Nephron progenitor cell (in vitro differentiated cells): ENCODE measurements at places on chromosomes 13 and 19.

- no peak for DNase-seq
Observed at GRCh38 chr13:99355267-99356011, 48.2 kb upstream of the GPR183 start.

DNA sequence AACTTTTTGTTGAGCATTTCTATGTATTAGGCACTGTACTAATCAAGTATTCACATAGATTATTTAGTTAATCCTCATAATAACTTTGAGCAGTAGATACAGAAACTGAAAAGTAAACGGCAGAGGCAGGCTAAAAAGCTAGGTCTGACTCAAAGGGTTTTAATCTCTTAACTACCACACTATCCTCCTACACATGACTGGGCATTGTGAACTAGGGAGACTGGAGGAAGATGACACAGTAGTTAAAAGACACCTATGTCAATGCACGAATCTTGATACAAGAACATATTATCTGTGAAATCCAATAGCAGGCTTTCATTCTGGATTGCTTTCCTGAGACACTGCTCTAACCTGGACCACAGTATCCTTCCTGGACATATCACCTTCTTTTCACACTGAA lies 36.3 kb downstream of the MICU2 start:
- no peak for DNase-seq

GRCh38 chr19:12665281-12665573 lies 1.3 kb downstream of the MAN2B1 start:
- no peak for DNase-seq

DNA sequence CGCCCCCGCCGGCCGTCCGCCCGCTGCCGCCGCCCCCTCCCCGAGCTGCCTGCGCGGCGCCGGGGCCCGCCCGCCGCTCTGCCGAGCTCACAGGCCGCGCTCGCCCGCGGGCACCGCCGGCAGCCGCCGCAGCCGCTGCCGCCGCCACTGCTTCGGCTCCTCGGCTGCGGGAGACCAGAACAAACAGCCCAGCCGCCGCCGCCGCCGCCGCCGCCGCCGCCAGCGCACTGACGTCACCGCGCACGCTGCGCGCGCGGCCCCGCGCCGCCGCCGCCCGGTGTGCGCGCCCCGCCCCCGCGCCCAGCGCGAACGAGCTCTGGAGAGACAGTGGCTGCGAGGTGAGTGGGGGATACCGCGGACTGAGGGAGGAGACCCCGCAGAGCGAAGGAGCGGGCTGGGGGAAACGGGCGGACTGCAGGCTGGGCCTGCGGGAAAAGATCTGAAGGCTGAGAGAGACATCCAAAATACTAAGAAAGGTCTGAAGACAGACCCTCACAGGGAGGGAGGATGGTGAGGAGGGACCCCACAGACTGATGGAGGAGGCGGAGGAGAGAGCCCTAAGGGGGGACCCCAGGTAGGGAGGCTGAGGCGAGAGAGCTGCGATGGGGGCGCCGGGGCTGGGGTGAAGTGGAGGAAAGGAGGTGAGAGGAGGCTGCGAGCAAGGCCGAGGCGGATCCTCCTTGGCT lies at the start of gene BRD4:
BRD4 (minus strand) TSS at position 229 of the 686 bp plus-strand sequence. CDS start 59,440 bp downstream, outside the sequence.
- peak; percentile 86 for DNase-seq

GRCh38 chr13:74070065-74070464 lies 64.1 kb downstream of the KLF12 start:
- no peak for DNase-seq

GRCh38 chr19:44603201-44603945 lies 10.0 kb upstream of the IGSF23 start:
- no peak for DNase-seq

GRCh38 chr19:11448410-11448809 lies 13.0 kb downstream of the PRKCSH start:
- DNase-seq: no peak

DNA sequence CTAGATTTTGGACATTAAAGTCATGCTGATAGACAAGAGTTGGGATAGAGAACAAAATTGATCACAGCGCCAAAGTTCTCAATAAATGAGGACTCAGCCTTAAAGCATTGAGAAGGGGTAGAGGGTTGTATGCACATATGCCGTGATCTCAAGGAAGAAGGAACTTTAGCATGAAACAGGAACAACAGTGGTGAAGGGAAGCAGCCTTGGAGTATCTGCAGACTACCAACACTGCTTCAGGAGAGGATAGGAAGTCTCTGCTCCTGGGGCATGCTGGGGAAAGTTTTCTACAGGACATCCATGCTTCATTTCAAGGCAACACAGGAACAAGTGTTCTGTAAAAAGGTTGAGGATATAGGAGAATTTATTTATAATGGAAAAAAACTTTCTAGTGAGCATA lies 111.9 kb upstream of the MLNR start:
- no peak for DNase-seq

DNA sequence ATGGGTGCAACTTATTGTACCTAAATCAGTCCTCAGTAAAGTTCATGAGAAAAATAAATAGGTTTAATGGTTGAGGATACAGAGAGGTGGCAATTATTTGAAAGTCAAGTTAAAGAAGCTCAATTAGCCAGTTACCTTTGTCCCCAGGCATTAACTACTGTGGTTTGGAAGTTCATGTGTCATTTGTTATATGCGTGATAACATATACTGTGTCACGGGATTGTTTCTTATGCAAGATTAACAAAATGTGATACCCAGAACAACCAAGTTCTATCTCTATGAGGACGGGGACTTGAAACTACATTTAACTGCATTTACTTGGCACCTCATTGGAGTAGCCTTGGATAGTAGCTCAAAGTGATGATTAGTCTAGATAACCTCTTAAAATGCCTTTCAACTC lies 13.9 kb upstream of the KATNAL1 start:
- DNase-seq: no peak

- DNase-seq: no peak
Observed at GRCh38 chr13:43129511-43130110, 106.2 kb downstream of the DNAJC15 start.

DNA sequence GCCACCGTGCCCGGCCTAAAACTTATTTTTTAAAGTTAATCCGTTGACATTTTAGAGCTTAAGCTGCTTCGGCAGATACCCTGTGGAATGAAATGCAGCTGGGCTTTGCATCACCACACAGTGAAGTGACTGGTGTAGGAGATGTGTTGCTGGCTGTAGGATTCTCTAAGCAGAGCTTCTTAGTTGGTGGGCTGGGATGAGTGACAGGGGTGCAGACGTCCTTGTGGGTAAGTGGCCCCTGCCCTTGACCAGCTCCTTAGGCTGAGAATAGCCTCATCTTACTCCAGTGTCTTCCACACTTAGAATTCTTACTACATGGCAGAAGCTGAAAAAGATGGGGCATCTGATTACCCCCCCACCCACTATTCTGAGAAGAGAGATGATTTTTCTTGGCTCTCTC lies 11.6 kb downstream of the GATAD2A start:
- no peak for DNase-seq

DNA sequence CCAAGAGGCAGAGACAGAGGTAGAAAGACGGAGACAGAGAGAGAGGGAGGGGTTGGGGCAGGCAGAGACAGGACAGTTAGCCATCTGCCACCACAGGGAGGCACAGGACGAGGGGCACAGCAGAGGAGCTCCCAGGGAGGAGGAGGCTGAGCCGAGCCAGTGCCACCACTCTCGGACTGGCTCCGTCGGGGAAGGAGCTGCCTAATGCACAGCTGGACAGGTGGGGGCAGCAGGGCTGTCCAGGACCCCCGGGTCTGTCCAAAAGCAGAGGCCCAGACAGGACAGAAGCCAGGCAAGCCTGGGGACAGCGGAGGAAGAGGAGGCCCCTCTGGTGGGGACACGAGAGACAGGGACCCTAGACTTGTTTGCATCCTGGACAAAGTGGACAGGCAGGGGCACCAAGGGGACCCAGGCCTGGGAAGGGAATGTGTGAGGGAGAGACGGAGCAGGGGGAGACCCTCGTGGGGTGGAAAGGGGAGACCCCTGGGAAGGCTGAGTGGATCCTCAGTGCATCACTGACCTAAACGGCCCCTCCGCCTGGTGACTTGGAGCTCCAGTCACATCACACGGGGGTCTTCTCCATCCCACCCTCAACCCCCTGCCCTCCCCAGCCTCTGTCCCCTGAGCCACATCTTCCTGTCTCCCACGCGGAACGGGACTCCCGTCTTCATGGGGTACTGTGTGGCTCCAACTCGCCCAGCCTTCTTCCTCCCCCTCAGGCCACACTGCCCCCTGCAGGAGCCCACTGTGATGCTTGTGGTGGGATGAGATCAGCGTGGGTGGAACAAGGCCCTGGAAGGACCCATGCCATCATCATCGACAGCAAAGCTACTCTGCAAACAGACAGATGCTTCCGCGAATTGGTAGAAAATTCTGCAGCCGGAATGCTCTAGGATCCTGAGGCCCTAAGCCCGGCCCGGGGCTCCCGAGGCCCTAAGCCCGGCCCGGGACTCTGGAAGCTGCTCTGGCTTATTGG lies 915 bp downstream of the F10 start:
- DNase-seq: no peak

GRCh38 chr13:93227280-93227877 lies 772 bp downstream of the GPC6 start:
- peak; percentile 58 for DNase-seq

GRCh38 chr19:40245506-40246128 lies 19.1 kb upstream of the CCNP start:
- no peak for DNase-seq

DNA sequence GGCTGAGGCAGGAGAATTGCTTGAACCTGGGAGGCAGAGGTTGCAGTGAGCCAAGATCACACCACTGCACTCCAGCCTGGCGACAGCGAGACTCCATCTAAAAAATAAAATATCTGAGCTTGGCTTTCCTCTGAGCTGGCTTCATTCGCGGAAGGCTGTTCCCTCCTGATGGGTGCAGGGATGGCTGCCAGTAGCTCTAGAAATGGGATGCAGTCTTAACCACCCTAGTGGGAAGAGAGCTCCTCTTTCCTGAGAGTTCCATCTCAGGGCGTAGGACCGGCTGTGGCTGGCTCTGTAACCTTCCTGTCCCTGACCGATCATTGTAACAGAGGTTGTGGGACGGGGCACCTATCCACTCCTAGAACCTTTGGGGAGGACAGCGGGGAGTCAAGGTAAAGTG lies 32.4 kb downstream of the PPP1R37 start:
- DNase-seq: no peak

DNA sequence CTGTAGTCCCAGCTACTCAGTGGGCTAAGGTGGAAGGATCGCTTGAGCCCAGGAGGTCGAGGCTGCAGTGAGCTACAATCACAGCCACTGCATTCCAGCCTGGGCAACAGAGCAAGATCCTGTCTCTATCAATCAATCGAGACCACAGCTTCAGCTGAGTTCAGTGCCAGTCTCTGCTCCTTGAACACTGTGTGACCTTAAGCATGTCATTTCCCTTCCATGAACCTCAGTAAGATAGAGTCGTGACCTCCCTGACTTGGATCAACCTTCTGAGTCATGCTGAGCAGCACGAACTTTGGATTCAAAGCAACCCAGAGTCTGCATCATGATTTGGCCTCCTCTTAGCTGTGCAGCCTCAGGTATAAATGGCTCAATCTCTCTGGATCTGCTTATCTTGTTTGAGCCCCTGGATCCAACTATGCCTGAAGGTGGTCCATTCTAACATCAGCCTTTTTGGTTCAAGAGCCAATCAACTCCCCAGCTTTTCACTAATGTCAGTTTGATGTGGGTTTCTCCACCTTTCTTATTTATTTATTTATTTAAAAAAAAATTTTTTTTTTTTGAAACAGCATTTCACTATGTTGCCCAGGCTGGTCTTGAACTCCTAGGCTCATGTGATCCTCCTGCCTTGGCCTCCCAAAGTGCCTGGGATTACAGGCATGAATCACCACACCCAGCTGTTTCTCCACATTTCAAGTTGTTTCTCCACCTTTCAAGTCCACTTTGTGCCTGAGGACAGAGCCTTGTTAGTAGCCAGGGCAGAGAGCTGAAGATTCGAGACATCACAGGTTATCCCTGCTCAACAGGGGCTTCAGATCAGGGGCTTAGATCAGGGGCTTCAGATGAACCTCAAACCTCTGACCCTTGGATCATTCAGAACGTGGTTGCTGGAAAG lies 26.4 kb downstream of the PTPRS start:
- no peak for DNase-seq

DNA sequence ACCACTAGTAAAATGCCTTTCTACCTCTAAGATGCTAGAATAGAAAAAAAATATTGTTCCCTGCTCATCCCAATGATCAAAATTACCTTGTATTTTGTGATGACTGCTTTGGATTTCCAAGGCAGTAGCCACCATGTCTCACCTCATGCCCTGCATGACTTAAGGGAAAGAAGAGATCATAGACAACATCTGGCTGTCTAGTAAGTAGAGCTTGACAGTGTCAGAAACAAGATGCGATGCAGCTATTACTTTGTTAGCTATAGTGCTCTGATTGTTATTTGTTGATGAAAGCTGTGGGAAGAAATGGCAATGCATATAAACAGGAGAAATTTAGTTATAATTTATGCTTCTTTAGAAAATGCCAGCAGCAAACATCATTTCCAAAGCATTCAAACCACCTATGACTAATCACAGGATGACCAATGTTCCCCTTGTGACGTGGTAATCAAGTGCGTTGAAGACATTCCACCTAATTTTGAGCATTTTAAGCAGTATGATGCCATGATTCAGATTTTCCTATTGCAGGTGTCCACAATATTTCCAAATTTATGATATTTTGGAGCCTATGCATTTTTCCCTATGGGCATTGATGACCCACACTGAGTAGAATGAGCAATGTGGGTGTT lies 308.3 kb downstream of the KCNRG start:
- DNase-seq: no peak

GRCh38 chr19:23561341-23561740 lies 125.7 kb downstream of the ZNF675 start:
- no peak for DNase-seq

DNA sequence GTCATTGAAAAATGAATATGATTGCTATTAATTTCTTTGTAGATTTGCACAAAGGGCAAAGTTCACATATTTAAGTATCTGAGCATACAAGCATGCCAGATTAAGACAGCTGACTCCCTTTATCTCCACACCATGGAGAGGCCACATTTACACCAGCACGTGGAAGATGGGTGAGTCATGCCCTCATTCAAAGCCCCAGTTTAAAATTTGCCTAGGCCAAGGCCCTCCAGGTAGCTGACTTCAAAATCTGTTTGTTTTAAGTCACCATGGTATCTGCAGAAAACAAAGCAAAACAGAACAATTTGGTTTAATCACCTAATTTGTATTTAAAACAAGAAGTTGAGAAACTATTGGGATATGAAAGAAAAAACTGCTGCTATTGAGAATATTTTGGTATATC lies 109.2 kb downstream of the ESD start:
- no peak for DNase-seq
